ENCODE measurements at places on chromosomes 7 and 10. TPM values are rescaled to one million over a fixed set of nuclear protein-coding genes. Genes with fewer than 3 reads are reported as not detected.

- H3K27me3 ChIP-seq, result no peaks in the 10 kb centered on the region
- DNase-seq, result no peak
- no peaks in the 10 kb centered on the region for H3K4me1 ChIP-seq
- no peak overlapping the region for H3K4me3 ChIP-seq
Measured at GRCh38 chr7:70353330-70353945, 755.2 kb downstream of the AUTS2 start.

DNA sequence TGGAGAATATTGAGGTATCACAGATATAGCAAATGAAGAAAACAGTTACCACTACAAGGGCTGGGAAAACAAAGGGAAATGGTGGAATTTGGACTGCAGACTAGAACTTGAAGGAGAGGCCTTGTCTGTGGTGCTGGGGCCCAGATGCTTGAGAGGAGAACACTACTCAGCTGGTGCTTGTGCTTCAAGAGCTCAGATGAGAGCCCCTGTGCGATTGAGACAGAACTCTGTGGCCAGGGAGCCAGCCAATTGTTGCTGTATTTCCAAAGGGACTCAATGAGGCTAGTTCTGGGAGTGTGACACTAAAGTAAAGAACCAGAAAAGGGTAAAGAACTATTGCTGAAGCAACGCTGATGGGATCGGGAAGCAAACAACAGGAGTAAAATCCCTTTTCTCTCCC lies 406.5 kb upstream of the SEMA3D start:
- H3K27ac ChIP-seq, result no peak overlapping the region
- H3K4me3 ChIP-seq, result no peak overlapping the region

CHAT gene
- not detected for total RNA-seq

- DNase-seq, result no peak
- H3K27ac ChIP-seq, result no peak overlapping the region
- no peak overlapping the region for H3K4me3 ChIP-seq
- peaks cover 17% of the 10 kb centered on the region for H3K27me3 ChIP-seq
Measured at GRCh38 chr10:124902462-124902861, 39.5 kb upstream of the ZRANB1 start.

GRCh38 chr7:118288098-118288497 lies 63.6 kb downstream of the ANKRD7 start:
- no peaks in the 10 kb centered on the region for H3K36me3 ChIP-seq
- no peak overlapping the region for H3K4me3 ChIP-seq
- no peak overlapping the region for H3K27ac ChIP-seq
- no peak for DNase-seq
- H3K4me1 ChIP-seq, result no peaks in the 10 kb centered on the region
- no peaks in the 10 kb centered on the region for H3K27me3 ChIP-seq

DNA sequence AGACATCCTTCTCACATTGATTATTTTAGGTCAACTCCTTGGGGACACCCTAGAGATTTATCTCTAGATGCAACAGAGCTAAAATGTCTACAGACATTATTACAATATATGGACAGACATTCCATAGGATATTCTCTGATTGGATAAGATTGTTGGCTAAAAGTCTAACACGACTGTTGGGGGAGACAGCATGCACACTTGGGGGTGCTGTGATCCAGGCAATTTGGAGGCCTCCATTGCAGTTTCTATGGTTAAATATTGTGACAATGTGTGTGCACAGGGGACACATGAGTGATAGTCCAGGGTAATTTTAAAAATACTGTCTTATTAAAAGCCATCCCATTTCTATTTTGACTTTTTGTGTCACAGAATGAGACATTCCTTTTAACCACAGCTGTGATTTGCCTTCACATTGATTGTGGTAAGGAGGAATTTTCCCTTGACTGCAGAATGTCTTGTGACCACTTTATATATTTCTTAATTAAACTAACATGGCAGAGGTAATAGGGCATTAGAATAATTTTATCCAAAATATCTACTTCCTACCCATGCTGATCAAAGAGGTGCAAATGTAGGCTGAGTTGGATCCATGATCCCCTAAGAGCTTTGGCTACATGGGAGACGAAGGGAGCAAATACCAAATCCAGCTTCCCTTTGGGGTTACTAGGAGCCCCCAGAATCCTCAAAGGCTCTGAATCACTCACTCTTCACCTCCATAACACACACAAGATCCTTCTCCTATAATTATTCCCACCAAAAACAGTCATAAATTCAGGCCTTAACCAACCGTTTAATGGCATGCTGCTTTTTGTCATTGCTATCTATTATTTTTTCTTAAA lies 7.3 kb downstream of the TFPI2 start:
- DNase-seq, result no peak
- H3K36me3 ChIP-seq, result no peaks in the 10 kb centered on the region

DNA sequence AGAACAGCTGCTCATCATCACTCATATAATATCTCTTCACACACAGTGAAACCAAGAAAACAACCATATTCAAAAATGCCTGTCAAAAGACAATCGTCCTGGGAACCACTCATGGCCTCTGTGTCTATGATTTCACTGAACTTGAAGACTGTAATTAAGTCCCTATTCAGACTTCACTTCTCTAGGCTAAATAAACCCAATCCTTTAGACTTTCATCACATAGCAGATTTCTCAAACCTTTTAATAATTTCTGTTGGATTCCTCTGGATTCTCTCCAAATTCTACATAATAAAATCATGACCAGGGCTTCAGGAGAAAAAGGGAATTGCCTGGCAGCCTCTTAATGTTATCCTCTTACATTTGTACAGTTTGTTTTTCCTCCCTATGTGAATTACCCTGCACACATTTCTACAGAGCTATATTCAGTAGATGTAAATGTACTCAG lies 201.1 kb downstream of the LRRN3 start:
- no peaks in the 10 kb centered on the region for H3K4me1 ChIP-seq
- H3K4me3 ChIP-seq, result no peak overlapping the region
- no peaks in the 10 kb centered on the region for H3K27me3 ChIP-seq

SRRM3 gene
- 1.0 TPM for total RNA-seq

DNA sequence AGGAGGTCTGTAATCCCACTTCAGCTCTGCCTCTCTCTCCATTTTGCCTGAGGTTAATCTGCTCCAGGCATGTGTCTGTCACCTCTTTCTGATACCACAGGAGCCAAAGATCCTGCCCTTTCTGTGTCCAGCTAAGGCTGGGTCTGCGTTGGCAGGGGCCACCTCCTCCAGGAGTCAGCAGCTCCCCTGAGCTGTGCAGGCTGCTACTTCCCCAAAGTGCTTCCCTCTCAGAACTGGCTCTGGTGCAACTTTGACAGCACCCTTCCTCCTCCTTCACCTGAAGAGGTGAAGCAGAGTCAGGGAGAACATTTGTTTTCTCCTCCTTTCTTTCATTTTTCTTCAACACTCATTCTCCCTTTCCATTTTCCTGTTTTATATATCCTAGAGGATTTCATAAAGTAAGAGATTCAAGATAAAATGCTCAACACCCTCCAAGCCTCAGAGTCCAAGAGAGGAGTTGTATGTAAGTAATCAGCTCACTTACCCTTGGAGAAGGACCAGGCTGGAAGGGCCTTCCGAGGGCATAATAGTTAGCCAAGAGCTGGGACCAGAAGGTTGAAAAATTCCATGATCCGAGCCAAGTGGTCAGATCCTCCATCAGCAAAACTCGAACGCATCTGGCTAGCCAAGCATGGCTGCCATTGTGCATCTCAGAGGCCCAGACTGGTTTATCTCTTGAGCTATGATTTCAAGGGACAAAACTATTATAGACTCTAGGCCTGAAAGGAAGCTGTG lies 257.3 kb downstream of the PTEN start:
- H3K4me1 ChIP-seq, result peaks cover 44% of the 10 kb centered on the region
- H3K4me3 ChIP-seq, result no peak overlapping the region
- DNase-seq, result no peak
- no peaks in the 10 kb centered on the region for H3K36me3 ChIP-seq
- no peaks in the 10 kb centered on the region for H3K27me3 ChIP-seq

- no peak overlapping the region for H3K27ac ChIP-seq
- no peak for DNase-seq
- H3K4me1 ChIP-seq, result peaks cover 13% of the 10 kb centered on the region
- H3K27me3 ChIP-seq, result no peaks in the 10 kb centered on the region
- H3K4me3 ChIP-seq, result no peak overlapping the region
- H3K36me3 ChIP-seq, result no peaks in the 10 kb centered on the region
Measured at GRCh38 chr7:80941208-80941758, 22.4 kb upstream of the SEMA3C start.

SYT15 gene
- total RNA-seq, result 4.1 TPM

- no peak for DNase-seq
- no peak overlapping the region for H3K4me3 ChIP-seq
- no peaks in the 10 kb centered on the region for H3K4me1 ChIP-seq
- no peaks in the 10 kb centered on the region for H3K27me3 ChIP-seq
Measured at GRCh38 chr10:74163319-74164068, 12.5 kb downstream of the ADK start.

DNA sequence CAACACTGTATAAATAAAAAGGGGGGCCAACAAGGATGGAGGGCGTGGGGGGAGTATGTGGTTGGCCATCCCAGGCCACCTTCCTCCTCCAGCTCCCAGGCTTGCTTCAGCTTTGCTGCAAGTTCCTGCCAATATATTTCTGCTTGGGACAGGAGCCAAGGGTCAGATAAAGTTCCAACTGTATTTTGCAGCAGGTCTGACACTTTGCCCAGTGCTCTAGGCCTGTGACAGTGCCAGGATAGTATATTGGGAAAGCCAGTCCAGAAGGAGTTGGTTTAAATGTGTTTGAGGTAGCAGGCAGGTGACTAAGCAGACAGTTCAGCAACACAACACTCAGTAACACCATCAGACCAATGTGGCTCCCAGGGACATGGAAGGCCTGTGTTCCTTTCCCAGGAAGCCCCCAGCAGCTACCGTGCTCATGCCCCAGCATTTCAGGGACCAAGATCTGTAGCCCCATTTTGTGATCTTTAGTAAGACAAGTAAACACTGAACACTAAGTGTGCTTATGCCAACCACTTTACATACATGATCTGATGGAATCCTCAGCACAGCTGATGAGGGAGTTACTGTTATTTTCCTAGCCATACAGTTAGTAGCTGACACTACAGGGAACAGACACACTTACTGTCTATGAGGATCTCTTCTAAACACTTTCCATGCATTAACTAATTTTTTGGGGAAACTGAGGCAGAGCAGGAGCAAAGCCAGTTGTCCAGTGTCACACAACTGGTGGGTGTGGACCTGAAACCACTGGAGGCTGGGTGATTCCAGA lies 38.9 kb downstream of the DNAJB12 start:
- H3K27ac ChIP-seq, result peak overlapping the region; percentile 80
- H3K4me1 ChIP-seq, result peaks cover 68% of the 10 kb centered on the region
- no peak overlapping the region for H3K4me3 ChIP-seq
- DNase-seq, result no peak

PDIA4 gene
- total RNA-seq, result 49.2 TPM

- no peak for DNase-seq
- no peaks in the 10 kb centered on the region for H3K27me3 ChIP-seq
Measured at GRCh38 chr7:32536585-32536984, 41.3 kb downstream of the AVL9 start.

- DNase-seq, result no peak
- no peak overlapping the region for H3K4me3 ChIP-seq
- peaks cover 3% of the 10 kb centered on the region for H3K4me1 ChIP-seq
- H3K27me3 ChIP-seq, result no peaks in the 10 kb centered on the region
- peaks cover 8% of the 10 kb centered on the region for H3K36me3 ChIP-seq
Measured at GRCh38 chr7:42014625-42015618, 222.1 kb downstream of the GLI3 start.

DNA sequence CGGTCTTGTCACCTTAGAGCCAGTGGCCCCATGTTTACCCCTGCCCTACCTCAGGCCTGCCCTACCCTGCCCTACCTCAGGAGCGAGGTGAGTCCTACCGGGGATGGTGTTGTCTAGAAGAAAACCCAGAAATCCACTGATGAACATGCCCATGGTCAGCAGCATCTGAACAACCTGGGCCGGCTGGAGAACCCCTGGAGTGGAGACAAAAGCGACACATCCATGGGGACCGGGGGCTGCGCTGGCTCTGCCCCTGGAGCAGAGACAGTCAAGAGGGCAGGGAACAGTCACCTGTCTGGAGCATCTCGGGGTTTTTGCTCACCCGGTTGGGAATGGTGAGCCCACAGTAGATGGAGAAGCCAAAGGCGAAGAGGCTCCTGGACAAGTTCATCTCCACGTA lies 36.3 kb downstream of the STRA8 start:
- DNase-seq, result no peak
- H3K4me3 ChIP-seq, result no peak overlapping the region
- peaks cover 5% of the 10 kb centered on the region for H3K4me1 ChIP-seq
- H3K27me3 ChIP-seq, result no peaks in the 10 kb centered on the region
- no peak overlapping the region for H3K27ac ChIP-seq

DNA sequence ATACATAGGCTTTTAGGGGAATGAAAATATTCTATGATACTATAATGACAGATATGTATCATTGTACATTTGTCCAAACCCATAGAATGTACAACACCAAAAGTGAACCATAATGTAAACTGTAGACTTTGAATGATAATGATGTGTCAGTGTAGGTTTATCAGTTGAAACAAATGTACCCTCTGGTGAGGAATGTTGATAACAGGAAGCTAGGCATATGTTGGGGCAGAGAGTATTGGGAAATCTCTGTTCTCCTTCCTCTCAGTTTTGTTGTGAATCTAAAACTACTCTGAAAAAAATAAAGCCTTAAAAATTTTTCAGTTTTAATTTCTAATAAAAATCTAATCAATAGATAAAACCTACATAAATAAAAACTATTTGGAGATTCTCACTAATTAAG lies 36.9 kb downstream of the C1GALT1 start:
- H3K27ac ChIP-seq, result no peak overlapping the region
- H3K36me3 ChIP-seq, result no peaks in the 10 kb centered on the region
- DNase-seq, result no peak
- no peaks in the 10 kb centered on the region for H3K27me3 ChIP-seq

UROS gene
- total RNA-seq, result 70.2 TPM

GRCh38 chr7:94061326-94061725 lies 57.2 kb upstream of the BET1 start:
- H3K27me3 ChIP-seq, result no peaks in the 10 kb centered on the region

DNA sequence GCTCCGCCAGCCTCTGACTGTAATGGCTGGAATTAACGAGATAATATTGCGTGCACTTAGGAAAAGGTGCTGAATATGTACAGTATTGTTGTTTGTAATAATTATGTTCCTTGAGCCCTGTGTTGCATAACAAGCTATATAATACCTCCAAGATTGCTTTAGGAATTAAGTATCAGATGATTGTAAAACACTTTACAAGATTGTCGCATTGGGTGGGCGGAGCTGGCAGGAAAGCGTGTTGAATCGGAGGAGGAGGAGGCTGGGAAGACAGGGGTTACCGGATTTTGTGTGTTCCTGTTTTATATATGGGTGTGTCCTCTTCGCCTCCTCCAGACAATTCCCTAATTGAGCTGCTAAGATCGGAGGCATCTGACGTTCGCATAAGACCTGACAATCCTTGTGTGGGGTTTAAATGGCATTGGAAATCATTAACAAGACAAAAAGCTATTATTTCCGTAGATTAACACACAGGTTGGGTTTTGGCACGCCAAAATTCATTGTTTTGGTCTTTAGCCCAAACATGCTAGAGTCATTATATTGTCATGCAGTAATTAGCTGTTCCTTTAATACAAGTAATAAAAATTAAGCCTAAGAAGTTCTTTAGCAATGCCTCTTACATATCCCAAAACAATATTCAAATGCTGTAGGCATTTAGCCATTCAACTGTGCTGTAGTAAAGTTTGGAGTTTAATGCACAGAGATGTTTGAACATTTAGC lies 192.9 kb upstream of the SH2B2 start:
- no peak overlapping the region for H3K4me3 ChIP-seq
- H3K4me1 ChIP-seq, result no peaks in the 10 kb centered on the region
- no peaks in the 10 kb centered on the region for H3K36me3 ChIP-seq
- no peak for DNase-seq
- no peak overlapping the region for H3K27ac ChIP-seq
- H3K27me3 ChIP-seq, result no peaks in the 10 kb centered on the region

GRCh38 chr7:5183155-5183554 lies 6.9 kb upstream of the WIPI2 start:
- H3K4me1 ChIP-seq, result no peaks in the 10 kb centered on the region
- no peak overlapping the region for H3K4me3 ChIP-seq
- H3K27ac ChIP-seq, result no peak overlapping the region
- H3K36me3 ChIP-seq, result no peaks in the 10 kb centered on the region
- DNase-seq, result no peak
